Fibroblast of lung (primary cell): ENCODE measurements at places on chromosomes 4 and X. TPM values are rescaled to one million over a fixed set of nuclear protein-coding genes. Genes with fewer than 3 reads are reported as not detected.

- DNase-seq = no peak
These were observed 158.4 kb downstream of the PDHA2 start for GRCh38 chr4:95998311-95998710.

TBC1D8B gene
- 5.4 and 9.1 TPM in 2 replicates for total RNA-seq

GRCh38 chrX:54066841-54067240, 22.6 kb upstream of the PHF8 start:
- peak; percentile 20 for DNase-seq

DNA sequence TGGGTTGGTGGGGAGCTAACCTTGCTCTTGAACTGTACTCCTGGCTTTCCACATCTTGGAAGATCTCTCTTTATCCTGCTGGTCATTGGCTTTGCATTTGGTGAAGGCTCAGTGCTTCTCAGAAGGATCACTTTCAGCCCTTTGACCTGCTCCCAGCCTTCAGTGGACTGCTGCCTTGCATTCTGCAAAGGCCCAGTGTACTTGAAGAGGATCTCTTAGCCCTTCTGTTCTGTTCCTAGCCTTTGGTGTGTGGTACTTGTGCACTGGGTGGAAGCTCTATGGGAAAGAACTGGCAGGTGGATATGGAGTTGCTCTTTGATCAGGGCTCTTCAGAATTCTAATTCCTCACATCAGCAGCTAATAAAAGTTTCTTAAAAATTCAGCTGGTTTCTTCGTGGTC, 46.5 kb downstream of the FGF2 start:
- no peak for DNase-seq

DNA sequence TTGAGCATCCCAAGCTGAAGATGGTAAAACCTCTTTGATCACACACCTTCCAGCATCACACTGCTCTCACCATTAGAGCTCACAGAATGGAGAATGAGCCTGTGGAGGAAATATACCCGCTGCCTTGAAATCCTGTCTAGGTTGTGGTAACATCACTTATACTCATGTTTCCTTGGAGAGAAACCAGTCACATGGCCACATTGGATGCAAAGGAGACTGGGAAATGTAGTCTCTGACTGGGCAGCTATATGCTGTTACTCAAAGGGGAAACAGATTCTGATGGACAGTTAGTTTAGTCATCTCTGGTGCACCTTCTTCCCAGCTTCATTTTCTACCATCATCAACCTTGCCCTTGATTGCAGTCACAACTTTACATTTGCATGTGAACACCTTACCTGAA, 286.3 kb downstream of the ANKRD50 start:
- no peak for DNase-seq

GRCh38 chr4:133058701-133059100, 90.4 kb upstream of the PCDH10 start:
- DNase-seq = peak; percentile 1

DNA sequence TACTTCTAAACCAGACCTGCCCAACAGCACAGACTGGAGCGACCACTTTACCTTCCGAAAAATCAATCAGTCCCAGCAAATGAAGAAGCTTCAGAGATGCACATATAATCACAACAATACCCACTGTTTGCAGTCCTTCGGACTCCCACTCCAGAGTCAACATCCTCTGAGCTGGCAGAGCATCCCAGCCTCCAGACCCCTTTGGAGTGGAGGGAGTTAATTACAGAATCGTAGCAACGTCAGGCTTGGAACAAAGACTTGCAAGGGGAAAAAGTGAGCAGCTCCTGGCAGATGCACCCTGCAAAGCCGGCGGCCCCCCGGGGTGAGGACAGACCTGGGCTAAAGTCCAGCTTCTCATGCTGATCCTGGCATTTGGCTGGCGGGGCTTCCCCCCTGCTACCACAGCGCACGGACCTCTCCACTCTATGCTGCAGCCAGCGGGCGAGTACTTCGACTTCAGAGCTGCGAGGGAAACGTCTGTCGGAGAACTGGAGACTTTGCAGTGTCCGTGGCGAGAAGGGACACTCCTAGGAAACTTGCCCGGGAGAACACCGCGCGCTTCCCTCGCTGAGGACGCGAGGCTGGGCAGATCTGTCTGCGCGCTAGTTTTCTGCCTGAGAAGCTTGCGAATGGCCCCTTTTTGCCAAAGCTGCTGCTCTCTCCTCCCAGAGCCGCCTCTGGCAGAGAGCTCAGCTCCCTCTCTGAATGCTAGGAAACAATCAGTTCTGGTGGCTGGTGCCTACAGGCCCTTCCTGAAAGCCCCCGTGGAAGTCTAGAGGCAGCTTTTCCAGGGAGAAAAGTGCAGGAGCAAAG, 283.7 kb downstream of the PACRGL start:
- no peak for DNase-seq

- no peak for DNase-seq
These were observed 4.7 kb downstream of the ZXDB start for GRCh38 chrX:57596516-57596915.

DNA sequence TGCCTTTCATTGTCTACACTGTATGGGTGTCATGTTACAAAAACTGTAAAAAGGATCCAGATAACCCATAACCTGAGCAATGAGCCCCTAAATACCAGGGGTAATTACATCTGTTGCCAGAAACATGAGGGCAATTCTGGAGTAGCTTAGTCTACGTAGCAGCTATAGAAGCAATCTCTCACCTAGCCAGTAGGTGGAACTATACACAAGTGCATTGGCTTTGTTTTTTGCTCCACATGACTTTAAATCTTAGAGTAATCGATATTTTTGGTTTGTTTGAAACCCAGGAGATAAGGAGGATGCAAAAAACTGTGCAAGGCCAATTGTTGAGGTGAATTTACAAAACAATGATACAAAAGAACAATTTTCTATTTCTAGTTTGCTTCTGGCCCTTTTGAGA, 57.5 kb downstream of the GPR82 start:
- peak; percentile 56 for DNase-seq

DNA sequence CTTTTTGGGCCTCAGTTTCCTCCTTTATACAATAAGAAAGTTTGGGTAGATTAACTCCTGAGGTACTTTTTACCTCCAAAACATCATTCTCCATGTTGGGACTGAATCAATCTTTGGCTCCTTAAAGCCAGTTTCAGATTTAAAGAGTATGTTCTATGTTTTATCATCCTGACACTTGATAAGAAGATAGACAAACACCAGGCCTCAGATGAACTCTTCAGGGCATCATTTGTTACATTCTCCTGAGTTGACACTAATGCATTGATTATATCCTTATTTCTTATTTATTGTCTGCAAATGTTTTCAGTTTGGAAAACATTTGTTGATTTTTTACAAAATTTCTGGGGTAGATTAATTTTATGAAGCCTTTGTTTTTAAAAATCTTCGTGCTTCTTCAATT, 102.7 kb upstream of the CCSER1 start:
- DNase-seq = no peak

DNA sequence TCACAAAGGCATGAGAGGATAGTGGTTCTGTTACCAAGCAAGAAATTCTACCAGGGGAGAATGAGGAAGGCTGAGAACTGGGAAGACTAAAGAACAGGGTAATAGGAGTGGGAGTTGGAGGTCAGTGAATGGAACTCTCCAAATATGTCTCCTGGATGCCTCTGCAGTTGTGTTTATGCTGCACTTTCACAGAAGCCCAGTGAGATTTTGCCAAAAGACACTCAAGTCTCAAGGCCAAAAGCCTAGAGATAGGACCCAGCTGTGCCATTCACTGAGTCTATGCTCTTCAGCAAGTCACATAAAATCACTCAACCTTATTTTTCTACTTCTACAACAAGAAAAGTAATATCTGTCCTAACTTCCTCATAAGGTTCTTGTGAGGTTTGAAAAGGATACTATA, 285.4 kb downstream of the UNC5C start:
- DNase-seq = no peak

CCDC120 gene
- 0.51 and 0.66 TPM in 2 replicates for total RNA-seq

GRCh38 chrX:45070116-45071007, 130.3 kb downstream of the DIPK2B start:
- peak; percentile 69 for DNase-seq

- DNase-seq = no peak
These were observed 1.0 kb downstream of the SLITRK4 start for GRCh38 chrX:143634663-143635455.

DNA sequence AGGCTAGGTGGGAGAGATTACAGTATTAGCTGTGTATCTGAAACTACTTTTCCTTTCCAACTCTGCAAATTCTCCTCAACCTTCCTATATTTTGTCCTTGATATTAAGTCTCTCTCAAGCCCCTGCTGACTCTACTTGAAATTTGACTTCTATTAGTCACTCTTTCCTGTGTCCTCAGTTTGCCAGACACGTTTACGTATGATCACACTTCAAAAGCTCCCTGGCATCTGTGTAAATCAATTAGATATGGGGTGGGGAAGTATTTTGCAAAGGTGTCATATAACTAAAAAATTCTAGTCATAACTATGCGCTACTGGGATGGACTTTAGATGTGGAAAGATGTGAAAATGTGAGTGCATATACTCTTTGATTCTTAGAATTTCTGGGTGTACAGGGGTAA, 67.4 kb upstream of the ARHGAP24 start:
- DNase-seq = no peak

GRCh38 chr4:185359767-185360446, 35.8 kb downstream of the LRP2BP start:
- DNase-seq = peak; percentile 59

DNA sequence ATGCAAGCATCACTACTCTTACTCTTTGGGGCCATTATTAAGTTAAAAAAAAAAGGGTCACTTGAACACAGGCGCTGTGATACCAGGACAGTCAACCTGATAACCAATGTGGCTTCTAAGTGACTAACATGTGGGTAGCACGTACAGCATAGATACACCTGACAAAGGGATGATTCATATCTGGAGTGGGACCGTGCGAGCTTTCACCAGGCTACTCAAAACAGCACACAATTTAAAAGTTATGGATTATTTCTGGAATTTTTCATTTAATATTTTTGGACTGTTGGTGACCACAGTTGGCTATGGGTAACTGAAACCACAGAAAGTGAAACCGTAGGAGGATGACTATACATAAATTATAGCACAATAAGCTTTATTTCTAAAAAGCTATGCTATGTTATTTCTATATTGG, 113.8 kb upstream of the STIM2 start:
- DNase-seq = peak; percentile 26

DNA sequence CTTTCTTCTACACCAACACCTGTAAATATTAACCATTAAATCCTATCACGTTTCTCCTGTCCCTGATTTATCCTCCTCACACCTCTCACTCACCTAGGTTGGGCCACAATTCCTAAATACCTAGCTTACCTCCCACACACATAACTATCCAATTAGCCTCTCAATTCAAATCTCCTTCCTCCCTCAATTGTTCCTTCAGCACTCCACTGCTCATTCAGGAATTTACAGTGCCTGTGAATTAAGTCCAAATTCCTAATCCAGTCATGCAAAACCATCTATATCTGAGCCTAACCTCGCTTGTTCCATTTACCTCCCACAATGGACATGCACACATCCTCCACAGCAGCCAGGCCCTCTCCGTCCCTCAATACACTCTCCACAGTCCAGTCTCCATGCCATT, 17.5 kb downstream of the ANXA5 start:
- DNase-seq = no peak

EVC2 gene
- total RNA-seq = 15.9 and 16.5 TPM in 2 replicates

IL13RA2 gene
- total RNA-seq = 42.1 and 67.5 TPM in 2 replicates

- no peak for DNase-seq
These were observed 70.8 kb downstream of the ADRA2C start for GRCh38 chr4:3836756-3837601.

DNA sequence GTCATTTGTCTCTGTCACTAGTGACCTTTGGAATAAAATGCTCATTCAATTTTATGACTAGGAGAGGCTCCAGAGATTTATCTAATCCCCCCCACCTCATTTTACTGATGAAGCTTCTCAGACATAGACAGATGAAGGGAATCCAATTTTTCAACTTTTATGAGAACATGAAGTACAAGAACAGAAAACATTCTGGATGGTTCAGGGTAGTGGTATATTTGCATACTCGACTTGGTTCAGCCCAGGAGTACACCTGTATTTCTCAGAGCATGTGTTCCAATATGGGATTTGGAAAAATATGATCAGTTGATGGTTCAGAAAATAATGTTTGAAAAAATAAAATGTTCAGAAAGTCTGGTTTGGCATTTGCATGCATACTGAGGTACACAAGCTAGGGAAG, 131.4 kb upstream of the GALNT7 start:
- DNase-seq = no peak

GRCh38 chr4:48141048-48141447, 7.0 kb upstream of the TXK start:
- peak; percentile 42 for DNase-seq

GRCh38 chr4:14987054-14987453, 15.2 kb upstream of the CPEB2 start:
- no peak for DNase-seq

- DNase-seq = no peak
These were observed 30.5 kb downstream of the PLAC8 start for GRCh38 chr4:83083925-83084475.

- no peak for DNase-seq
These were observed 24.9 kb downstream of the APLN start for GRCh38 chrX:129629837-129630236.

AR gene
- 8.0 and 15.0 TPM in 2 replicates for total RNA-seq
